ENCODE measurements at places on chromosomes 16 and 17. TPM values are rescaled to one million over a fixed set of nuclear protein-coding genes. Genes with fewer than 3 reads are reported as not detected.

Gene ATAD5
- 0.15 TPM for total RNA-seq

Gene SLC38A8
- total RNA-seq, result not detected

Gene FASN
- 100 TPM for total RNA-seq

Gene TP53TG3B
- total RNA-seq, result not detected

Gene ODAD4
- 0.20 TPM for total RNA-seq

Gene CES3
- total RNA-seq, result not detected

Gene PIRT
- total RNA-seq, result not detected

Gene CD300LD
- not detected for total RNA-seq

Gene HOXB3
- total RNA-seq, result 0.73 TPM

Gene NQO1
- total RNA-seq, result 418 TPM

Gene MTSS2
- 23.4 TPM for total RNA-seq

Gene TLCD2
- total RNA-seq, result 3.6 TPM

Gene ZNF48
- total RNA-seq, result 2.4 TPM

Gene ABCC11
- total RNA-seq, result 2.6 TPM

Gene OR4D1
- total RNA-seq, result not detected

Gene CNTROB
- 9.9 TPM for total RNA-seq

Gene CTRL
- not detected for total RNA-seq

Gene ABI3
- 0.12 TPM for total RNA-seq

Gene OTOP3
- not detected for total RNA-seq

Gene SMCR8
- 10.7 TPM for total RNA-seq

Gene CHD9
- total RNA-seq, result 52.4 TPM

Gene RMI2
- 1.4 TPM for total RNA-seq

Gene LRRC75A
- not detected for total RNA-seq

Gene BCO1
- total RNA-seq, result not detected

Gene MYH3
- 0.24 TPM for total RNA-seq

Gene PTX4
- total RNA-seq, result not detected

Gene KRTAP9-8
- not detected for total RNA-seq

Gene CSHL1
- not detected for total RNA-seq

Gene CACNA1G
- total RNA-seq, result 2.1 TPM

Gene TAT
- not detected for total RNA-seq

Gene CCL16
- not detected for total RNA-seq

Gene SDR42E1
- not detected for total RNA-seq

Gene CD300H
- total RNA-seq, result not detected

Gene GAS7
- 25.6 TPM for total RNA-seq

Gene CLEC3A
- total RNA-seq, result not detected

Gene PROCA1
- 1.0 TPM for total RNA-seq

Gene METTL16
- 26.1 TPM for total RNA-seq

Gene MAF
- total RNA-seq, result 31.6 TPM

Gene STXBP4
- total RNA-seq, result 24.2 TPM

Gene TOP3A
- 29.0 TPM for total RNA-seq

Gene TMEM92
- not detected for total RNA-seq

Gene C16orf95
- total RNA-seq, result 2.2 TPM

Gene ZFP3
- total RNA-seq, result 2.2 TPM

Gene GAS2L2
- 0.44 TPM for total RNA-seq
